Amygdala (tissue), 56 donors: ENCODE measurements at places on chromosomes 3 and 15.

- DNase-seq: no peak
These were observed 6.6 kb downstream of the ATP6V1A start for GRCh38 chr3:113753376-113753985.

GRCh38 chr3:165254812-165255211, 58.6 kb upstream of the SLITRK3 start:
- DNase-seq: peak; percentile 1

DNA sequence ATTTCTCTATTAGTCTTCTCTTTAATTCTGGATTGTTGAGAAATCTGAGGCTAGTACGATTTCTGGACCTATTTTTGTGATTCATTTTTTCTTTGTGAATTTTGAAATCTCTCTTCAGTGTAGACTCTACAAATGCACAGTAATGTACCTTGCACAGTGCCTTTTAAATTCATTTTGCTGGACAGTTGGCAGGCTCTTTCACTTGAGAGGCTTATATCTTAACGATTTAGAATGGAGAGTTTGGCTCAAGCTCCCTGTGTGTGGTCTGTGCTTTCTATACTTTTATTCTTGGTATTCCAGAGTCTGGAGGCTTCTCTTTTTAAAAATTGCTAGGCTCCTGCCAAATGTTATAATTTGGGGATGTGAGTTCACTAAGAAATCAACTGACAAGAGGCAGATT, 8.8 kb downstream of the CRYBG3 start:
- no peak for DNase-seq

DNA sequence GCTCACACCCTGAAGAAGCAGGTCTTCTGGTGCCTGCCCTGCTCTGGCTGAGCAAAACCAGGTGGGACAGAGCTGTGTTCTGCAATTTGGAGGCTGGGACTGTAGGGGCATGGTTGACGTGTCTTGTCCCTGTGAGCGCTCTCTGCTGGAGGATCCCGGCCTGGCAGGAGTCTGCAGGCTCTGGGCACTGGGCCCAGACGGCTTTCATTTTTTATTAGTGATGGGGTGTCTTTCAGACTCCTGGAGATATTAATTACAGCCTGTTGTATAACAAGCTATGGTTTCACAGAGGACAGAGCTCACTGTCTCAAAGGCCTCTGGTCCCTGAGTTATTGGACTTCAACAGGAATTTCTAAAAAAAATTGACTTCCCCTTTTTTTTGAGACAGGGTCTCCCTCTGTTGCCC, 29.5 kb upstream of the ZNF710 start:
- DNase-seq: peak; percentile 3

DNA sequence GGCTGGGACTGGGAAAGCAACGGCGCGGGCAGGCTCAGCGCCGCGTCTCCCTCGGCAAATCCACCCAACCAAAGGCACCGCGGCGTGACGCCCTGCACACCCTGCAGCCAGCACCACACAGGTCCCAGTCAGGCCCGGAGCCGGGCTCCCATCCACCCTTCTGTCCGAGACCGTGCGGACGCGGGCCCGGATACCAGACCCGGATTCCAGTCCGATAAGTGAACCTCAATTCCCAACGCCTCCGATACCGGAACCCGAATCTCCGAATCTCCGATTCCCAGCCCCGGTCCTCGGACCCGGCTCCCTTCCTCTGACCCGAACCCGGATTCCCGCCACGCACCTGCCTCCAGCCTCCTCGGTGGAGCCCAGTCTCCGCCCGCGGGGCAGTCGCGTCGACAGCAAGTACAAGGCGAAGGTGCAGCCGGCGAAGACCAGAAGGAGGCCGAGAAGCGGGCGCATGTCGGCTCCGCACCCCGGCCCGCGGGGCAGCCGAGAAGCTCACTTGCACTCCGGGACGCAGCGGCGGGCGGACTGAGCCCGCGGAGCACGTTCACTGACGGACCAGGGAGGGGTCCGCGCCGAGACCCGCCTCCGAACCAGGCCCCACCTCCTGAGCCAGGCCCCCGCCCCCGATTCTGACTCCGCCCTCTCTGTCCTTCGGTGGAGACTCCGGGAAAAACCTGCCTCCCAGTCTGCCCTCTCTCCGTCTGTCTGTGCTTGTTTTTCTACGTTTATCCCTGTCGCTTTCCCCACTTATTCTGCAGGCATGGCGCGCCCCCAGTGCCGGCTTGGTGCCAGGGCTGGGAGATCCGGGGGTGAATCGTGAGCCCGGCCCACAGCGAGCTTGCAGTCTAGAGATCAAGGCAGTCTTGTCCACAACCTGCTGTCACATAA, at the start of gene TMEM41A:
TSS of gene TMEM41A (minus strand) at position 533 of the 894 bp plus-strand sequence. CDS start at position 459, 74 bp downstream.
- DNase-seq: peak; percentile 92

DNA sequence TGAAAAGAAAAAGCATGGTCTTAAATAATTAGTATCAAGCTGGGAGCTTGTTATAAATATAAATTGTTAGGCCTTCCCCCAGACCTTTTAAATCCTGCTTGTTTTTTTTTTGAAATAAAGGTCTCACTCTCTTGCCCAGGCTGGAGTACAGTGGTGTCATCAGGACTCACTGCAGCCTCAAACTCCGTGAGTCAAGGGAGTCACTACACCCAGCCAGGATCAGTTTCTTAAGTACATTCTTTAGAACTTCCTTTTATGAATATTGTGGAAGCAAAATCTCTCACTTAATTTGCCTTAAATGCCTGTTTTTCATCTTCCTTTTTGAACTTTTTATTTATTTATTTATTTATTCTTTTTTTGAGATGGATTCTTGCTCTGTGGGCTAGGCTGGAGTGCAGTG, 20.8 kb upstream of the DENND4A start:
- DNase-seq: no peak

DNA sequence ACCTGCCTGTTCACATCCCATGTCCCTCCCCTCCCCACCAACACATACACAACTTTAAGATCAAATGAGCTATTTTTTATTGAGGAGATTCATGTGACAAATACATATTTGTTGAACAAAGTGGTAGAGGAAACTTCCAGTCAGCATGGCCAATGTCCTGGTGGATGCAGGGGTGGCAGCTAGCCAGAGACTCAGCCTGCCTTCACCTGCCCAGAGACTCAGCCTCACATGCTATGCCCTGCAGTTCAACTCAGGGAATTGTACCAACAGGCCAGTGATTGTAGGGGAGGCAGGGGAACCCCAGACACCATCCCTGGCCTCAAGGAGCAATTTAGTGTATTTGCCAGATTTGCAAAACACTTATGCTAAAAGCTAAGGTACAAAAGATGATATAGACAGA, 136.6 kb downstream of the OPA1 start:
- DNase-seq: no peak

- no peak for DNase-seq
These were observed 362.8 kb upstream of the RGMA start for GRCh38 chr15:93451822-93452221.

- no peak for DNase-seq
These were observed 4.4 kb upstream of the ACAP2 start for GRCh38 chr3:195447201-195447600.

DNA sequence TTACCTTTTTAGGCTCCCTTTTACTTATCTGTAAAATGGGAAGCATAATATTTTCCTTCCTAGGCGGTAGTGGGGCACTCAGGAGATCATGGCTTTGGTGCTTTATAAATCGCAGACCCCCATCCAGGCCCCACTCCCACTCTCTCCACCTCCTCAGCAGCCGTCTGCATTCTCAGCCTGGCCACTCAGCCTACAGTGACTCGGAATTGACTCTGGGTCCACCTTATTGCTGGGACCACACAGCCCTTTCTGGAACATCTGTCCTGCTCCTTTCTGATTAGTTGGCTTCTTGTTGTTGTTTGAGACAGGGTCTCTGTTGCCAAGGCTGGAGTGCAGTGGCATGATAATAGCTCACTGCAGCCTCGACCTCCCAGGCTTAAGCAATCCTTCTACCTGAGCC, 76.5 kb downstream of the RPLP1 start:
- no peak for DNase-seq

GRCh38 chr15:99729920-99730319, 3.3 kb downstream of the LYSMD4 start:
- DNase-seq: no peak

GRCh38 chr15:94075349-94075748, 156.0 kb upstream of the MCTP2 start:
- DNase-seq: no peak

DNA sequence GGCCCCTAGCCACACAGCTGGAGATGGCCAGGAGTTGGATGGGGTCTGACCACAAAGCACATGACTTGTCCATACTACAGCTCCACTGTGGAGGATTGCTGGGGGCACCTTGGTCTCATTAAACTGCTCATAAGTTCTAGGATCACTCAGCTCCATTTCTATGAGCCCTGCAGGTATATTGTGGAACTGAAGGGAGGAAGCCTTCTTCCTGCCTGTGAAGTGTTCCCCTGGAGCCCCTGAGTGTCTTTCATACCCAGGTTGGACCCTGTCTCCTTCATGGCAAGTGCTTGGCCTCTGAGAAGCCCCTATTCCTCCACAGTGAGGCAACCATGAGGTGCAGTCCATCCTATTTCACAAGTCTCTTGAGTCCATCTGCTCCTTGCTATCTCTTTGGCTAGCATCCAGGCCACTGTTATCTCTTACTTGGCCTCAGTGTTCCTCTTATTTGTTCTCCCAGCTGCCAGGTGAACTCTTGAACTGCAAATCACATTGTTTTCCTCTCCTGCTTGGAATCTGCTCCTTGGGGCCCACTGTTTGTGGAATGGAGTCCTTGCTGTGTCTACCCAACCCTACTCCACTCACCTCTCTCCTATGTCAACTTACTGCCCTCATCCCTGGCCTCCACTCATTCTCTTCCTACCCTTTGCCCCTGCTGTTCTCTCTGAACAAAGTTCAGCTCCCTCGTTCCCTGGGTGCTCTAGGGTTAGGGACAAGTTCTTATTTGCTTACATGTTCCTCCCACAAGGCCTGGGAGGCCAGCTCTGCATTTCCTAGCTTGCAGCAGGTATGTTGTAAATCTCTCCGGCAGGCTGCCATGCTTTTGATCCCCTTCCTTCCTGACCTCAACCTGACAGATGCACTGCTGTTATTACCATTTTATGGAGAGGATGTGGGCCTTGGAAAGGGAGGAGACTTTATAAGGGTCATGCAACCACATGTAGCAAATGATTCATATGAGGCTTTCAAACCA, 1.2 kb downstream of the ACOX2 start:
- DNase-seq: no peak

DNA sequence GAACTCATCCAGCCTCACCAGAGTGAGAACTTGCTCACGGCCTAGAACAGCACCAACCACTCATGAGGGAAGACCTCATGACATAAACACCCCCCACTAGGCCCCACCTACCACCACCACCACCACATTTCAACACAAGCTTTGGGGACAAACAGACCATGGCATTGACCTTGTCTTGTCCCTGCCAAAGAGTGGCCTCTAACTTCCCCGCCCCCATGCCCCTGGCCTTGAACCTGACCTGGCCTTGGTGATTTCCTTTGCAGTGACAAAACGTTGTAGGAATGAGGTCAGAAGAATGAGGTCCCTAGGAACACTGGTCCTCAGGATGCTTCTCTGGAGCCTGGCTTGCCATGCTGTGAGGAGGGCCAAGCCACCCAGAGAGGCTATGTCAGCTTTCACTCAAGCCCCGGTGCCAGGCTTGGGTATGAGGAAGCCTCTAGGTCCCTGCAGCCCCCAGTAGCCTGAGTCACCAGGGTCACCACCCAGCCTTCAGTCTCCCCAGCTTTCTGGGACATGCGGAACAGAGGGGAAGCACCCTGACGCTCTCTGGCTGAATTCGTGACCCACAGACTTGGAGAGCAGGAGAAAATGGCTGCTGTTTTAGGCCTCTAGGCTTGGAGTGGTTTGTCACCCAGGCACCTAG, 57.9 kb downstream of the TPRA1 start:
- no peak for DNase-seq

DNA sequence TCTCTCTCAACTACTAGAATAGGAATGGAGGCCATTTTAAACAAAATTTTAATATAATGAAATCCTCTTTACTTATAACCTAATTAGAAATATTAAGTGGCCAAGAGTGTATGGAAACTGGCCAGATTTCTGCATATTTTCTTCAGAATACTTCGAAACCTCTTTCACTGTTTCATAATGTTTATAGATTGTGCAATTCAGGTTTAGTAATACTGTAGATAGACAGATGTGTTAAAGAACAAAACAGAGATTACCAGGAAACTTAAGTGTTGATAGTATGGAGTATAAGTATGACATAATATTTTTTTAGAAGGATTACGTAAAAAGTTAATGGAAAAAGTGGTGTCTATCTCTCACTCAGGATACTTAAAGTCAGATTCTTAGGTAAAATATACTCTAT, 4.7 kb downstream of the ABHD5 start:
- DNase-seq: no peak

- no peak for DNase-seq
These were observed 23.6 kb upstream of the LRRC34 start for GRCh38 chr3:169836078-169836941.

- no peak for DNase-seq
These were observed 81.4 kb downstream of the DNAJB8 start for GRCh38 chr3:128385080-128385832.

GRCh38 chr15:36917411-36918267, 182.7 kb downstream of the MEIS2 start:
- no peak for DNase-seq

DNA sequence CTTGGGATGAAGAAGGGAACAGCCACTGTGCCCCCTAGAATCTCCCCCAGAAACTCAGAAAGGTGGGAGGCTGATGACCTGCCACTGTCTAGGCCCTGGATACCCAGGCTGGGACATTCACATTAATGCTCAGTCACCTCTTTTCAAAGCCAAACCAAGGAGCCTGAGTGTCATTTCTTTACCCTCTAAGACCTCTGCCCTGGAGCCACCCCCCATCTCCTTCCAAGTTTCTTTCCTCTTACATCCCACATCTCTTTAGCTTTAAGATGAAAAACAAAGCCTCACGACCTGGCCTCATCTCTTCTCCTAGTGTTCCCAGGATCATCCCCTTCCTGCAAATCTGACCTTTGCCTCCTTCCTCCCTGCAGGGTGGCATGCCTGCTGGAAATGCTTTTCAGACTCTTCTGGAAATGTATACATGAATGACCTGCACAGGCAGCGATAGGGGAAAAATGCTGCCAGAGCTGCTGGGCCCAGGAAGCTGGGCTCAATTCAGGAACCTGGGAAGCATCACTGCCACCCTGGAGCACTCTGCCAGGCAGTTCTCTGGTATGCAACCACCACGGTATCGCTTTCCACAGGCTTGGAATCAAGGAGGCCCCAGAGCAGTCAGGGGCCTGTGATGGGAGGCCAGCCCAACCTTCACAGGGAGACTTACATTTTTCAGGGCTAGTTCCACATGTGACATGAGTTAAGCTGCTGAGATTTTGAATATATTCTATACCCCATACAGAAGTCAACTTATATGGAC, 67.6 kb downstream of the DAPK2 start:
- no peak for DNase-seq

GRCh38 chr3:153285982-153286381, 124.0 kb downstream of the RAP2B start:
- no peak for DNase-seq

- DNase-seq: no peak
These were observed 52.2 kb upstream of the ACP3 start for GRCh38 chr3:132265028-132265427.

GRCh38 chr3:146813496-146813895, 208.3 kb upstream of the PLSCR5 start:
- DNase-seq: no peak

GRCh38 chr15:42213511-42213910, 5.4 kb upstream of the VPS39 start:
- DNase-seq: no peak

GRCh38 chr15:84600331-84600686, 500 bp upstream of the ZSCAN2 start:
- DNase-seq: peak; percentile 76

GRCh38 chr3:32045091-32045915, 61.1 kb upstream of the GPD1L start:
- peak; percentile 5 for DNase-seq

- no peak for DNase-seq
These were observed 1374.2 kb upstream of the ALCAM start for GRCh38 chr3:103992469-103992868.
